CD8-positive, alpha-beta memory T cell (primary cell): ENCODE measurements at places on chromosomes 3 and 15. TPM values are rescaled to one million over a fixed set of nuclear protein-coding genes. Genes with fewer than 3 reads are reported as not detected.

GP9 gene
- total RNA-seq, result not detected

TMC3 gene
- not detected for total RNA-seq

KCNH8 gene
- total RNA-seq, result not detected

WDR93 gene
- not detected for total RNA-seq

GPR176 gene
- 0.20 TPM for total RNA-seq

CRTC3 gene
- total RNA-seq, result 25.5 TPM

SUSD5 gene
- total RNA-seq, result not detected

GRCh38 chr15:48421362-48421761, 90.1 kb downstream of the DUT start:
- H3K27me3 ChIP-seq, result peaks cover 2% of the 10 kb centered on the region
- H3K36me3 ChIP-seq, result no peaks in the 10 kb centered on the region
- H3K4me3 ChIP-seq, result no peak overlapping the region

DNA sequence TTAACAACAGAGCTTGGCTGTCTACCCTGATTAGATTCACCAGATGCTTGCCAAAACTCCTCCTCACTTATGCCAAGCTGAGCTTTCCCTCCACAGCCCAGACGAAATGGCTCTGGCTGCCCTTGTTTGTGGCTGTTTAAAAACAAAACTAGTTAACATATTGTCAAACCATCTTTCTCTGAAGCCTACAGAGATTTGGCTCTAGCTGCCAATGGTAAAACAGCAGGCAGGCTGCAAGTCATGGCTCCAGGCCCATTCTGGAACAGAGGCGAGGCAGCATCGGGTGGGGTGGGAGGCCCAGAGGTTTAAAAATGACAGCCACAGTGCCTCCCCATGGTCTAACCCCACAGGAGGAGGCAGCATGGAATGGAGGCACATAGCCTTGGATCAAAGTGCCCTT, 75.9 kb downstream of the SCN5A start:
- H3K4me3 ChIP-seq, result no peak overlapping the region
- no peaks in the 10 kb centered on the region for H3K36me3 ChIP-seq
- H3K4me1 ChIP-seq, result no peaks in the 10 kb centered on the region
- no peak overlapping the region for H3K27ac ChIP-seq
- DNase-seq, result no peak
- H3K27me3 ChIP-seq, result no peaks in the 10 kb centered on the region

DNA sequence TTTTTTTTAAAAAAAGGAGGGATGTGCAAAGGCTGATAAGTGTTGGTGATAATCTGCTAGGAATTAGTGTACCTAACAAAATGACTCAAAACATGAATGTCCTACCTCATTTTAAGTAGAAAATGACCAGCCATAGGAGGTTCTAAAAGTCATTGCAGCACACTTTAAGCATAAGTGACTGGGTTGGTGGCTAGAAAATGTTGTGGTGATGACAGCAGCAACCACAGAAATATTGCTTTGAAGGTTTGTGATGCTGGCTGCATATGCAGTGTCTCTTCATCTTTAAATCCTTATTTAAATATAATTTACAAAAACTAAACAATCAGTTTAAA, 55.2 kb downstream of the CMSS1 start:
- no peak overlapping the region for H3K27ac ChIP-seq
- no peaks in the 10 kb centered on the region for H3K27me3 ChIP-seq
- peaks cover 13% of the 10 kb centered on the region for H3K4me1 ChIP-seq
- no peak for DNase-seq
- no peak overlapping the region for H3K4me3 ChIP-seq
- H3K36me3 ChIP-seq, result no peaks in the 10 kb centered on the region

DNA sequence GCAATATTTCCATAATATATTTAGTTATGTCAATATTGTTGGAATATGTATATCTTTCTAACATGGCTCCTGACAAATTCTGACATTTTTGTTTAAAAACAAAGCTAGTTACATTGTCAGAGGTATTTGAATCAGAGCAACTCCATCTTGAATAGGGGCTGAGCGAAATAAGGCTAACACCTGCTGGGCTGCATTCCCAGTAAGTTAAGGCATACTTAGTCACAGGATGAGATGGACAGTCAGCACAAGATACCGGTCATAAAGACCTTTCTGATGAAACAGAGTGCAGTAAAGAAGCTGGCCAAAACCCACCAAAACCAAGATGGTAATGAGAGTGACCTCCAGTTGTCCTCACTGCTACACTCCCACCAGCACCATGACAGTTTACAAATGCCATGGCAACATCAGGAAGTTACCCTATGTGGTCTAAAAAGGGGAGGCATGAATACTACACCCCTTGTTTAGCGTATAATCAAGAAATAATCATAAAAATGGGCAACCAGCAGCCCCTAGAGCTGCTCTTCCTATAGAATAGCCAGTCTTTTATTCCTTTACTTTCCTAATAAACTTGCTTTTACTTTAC, 30.4 kb downstream of the RPL22L1 start:
- no peak overlapping the region for H3K27ac ChIP-seq
- H3K4me3 ChIP-seq, result no peak overlapping the region
- no peak for DNase-seq
- no peaks in the 10 kb centered on the region for H3K27me3 ChIP-seq
- H3K36me3 ChIP-seq, result no peaks in the 10 kb centered on the region
- no peaks in the 10 kb centered on the region for H3K4me1 ChIP-seq

GRCh38 chr3:127775398-127776109, 46.8 kb downstream of the MGLL start:
- H3K36me3 ChIP-seq, result no peaks in the 10 kb centered on the region
- H3K4me1 ChIP-seq, result no peaks in the 10 kb centered on the region
- H3K27me3 ChIP-seq, result no peaks in the 10 kb centered on the region
- DNase-seq, result no peak
- H3K27ac ChIP-seq, result no peak overlapping the region
- H3K4me3 ChIP-seq, result no peak overlapping the region

- no peak overlapping the region for H3K4me3 ChIP-seq
- H3K4me1 ChIP-seq, result peaks cover 20% of the 10 kb centered on the region
- no peaks in the 10 kb centered on the region for H3K27me3 ChIP-seq
- no peak for DNase-seq
These were observed 44.5 kb downstream of the RGMA start for GRCh38 chr15:93044301-93045190.

GRCh38 chr3:70358978-70359580, 46.6 kb upstream of the MDFIC2 start:
- H3K27ac ChIP-seq, result no peak overlapping the region
- no peak for DNase-seq
- H3K4me1 ChIP-seq, result no peaks in the 10 kb centered on the region
- H3K36me3 ChIP-seq, result no peaks in the 10 kb centered on the region
- no peak overlapping the region for H3K4me3 ChIP-seq

- H3K36me3 ChIP-seq, result no peaks in the 10 kb centered on the region
- H3K27me3 ChIP-seq, result no peaks in the 10 kb centered on the region
These were observed 72.9 kb downstream of the LRRC28 start for GRCh38 chr15:99324082-99324620.

DNA sequence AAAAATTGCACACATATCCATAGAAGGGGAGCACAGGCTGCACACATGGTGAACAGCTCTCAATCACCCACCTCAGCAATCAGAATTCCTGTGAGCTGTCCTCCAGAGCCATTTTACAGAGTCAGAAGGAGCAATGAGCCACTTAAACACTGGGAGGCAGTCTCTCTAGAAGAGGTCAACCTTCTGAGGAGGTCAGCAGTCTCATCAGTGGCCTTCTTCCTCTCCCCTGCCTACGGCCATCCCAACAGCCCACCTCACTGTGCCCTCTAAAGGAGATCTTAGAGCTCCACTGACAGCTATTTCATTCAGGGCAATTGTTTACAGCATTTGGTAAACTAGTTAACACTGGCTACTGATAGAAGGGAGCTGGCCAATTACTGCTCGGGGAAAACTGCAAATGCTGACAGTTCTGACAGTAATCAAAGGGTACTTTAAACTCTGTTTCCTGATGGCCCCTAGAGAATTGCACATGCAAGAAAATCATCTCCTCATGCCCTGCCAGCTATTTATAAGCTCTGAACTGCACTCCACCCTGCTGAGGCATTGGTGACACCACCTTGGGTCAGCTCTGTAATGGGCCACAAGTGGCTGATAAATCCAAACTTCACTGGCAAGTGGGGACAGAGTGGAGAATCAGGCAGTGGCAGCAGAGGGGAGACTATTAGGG, 42.1 kb upstream of the TSPAN3 start:
- H3K27ac ChIP-seq, result no peak overlapping the region
- H3K36me3 ChIP-seq, result no peaks in the 10 kb centered on the region
- no peaks in the 10 kb centered on the region for H3K4me1 ChIP-seq
- DNase-seq, result no peak
- no peaks in the 10 kb centered on the region for H3K27me3 ChIP-seq

GRCh38 chr3:129529436-129530210, 1.2 kb downstream of the RHO start:
- no peak overlapping the region for H3K27ac ChIP-seq
- no peak overlapping the region for H3K4me3 ChIP-seq
- no peaks in the 10 kb centered on the region for H3K4me1 ChIP-seq
- H3K27me3 ChIP-seq, result no peaks in the 10 kb centered on the region

DNA sequence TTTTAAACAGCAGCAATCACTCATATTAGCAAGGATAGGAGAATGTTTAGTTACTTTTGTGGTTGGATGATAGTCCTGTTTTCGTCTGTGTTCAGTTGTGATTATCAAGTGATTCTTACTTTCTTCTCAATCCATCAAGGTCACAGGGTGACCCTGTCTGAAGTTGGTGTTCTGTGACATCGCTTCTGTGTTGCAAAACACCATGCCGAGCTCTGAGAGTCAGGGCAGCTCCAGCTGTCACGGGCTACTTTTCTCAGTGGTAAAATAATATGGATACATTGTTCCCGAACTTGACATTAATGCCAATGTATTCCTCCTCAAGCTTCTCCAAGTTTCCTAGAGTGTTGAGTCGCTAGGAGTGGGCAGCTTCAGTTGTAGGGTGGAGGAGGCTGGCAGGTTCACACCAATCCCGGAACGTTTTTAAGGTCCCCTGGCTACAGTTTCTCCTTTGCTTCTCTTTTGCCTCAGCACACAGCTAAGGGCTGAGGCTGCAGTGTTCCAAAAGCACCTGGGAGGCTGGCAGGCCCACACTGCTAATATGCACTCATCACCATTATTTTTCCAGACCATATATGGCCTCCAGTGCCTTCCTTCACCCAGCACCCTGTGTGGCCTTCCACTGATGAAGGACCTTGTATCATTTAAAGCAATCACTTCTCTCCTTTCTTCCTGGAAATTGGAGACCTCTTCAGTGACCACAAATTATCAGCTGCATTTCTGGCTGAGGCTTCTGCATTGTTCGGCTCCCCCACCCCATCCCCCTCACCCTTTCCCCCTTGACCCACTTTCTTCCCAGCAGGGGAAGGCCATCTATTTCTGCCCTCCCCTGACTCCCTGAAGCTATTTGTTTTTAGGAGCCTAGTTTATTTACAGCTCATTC, 25.8 kb downstream of the COLQ start:
- H3K27ac ChIP-seq, result no peak overlapping the region
- H3K27me3 ChIP-seq, result no peaks in the 10 kb centered on the region
- no peak overlapping the region for H3K4me3 ChIP-seq
- no peaks in the 10 kb centered on the region for H3K4me1 ChIP-seq
- DNase-seq, result no peak

DNA sequence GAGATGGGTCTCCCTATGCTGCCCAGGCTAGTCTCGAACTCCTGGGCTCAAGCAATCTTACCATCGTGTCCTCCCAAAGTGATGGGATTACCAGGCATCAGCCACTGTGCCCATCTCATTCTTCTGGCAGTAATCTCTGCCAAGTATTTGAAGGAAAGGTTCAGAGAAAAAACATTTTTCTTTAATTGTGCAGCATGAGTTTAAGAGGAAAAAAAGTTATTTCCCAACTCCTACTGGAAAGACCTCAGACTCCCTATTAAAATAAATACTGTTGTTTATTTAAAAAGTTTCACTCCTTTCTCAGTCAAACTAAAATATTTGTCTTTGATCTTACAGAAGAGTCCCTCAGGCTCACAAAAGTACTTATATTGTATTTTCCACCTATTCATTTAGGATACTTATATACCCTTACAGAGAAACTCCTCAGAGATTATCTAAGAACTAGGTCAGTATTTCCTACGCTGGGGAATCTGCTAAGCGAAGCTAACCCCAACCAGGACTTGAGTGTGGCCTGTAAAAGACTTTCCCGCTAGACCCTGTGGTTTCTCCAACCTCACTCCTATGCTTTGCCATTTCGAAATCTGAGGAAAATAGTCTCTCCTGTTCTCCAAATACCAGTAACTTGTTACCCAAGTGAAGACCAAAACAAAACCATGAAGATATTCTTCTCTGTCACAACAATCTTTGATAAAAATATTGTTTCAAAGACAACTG, 28.7 kb downstream of the WWTR1 start:
- H3K36me3 ChIP-seq, result no peaks in the 10 kb centered on the region
- H3K27me3 ChIP-seq, result no peaks in the 10 kb centered on the region
- DNase-seq, result no peak
- H3K27ac ChIP-seq, result no peak overlapping the region

DNA sequence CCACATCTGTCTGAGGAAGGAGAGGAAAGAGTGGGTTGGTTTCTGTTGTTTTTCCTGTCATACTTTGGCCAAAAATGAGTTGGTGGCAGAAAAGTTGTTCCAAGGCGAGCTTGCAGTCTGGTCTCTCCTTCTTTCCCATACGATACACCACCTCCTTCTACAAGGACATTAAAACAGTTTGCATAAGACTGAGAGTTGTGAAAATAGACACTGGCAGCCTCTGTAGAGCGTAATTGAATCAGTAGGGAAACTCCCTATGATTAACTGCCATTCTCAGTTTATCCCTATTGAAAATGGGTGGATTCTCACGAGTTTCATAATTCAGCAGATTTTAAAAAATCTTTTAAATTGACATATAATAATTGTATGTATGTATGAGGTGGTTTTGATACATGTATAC, 3.7 kb upstream of the LSG1 start:
- no peak for DNase-seq
- no peaks in the 10 kb centered on the region for H3K27me3 ChIP-seq
- H3K4me1 ChIP-seq, result peaks cover 10% of the 10 kb centered on the region
